Caco-2 (cell line): ENCODE measurements at places on chromosomes 11 and 22.
A peak's percentile ranks its signal among the peaks of the same experiment; 100 is the strongest.

GRCh38 chr11:46755962-46756361 lies 36.9 kb downstream of the F2 start:
- no peak for DNase-seq

DNA sequence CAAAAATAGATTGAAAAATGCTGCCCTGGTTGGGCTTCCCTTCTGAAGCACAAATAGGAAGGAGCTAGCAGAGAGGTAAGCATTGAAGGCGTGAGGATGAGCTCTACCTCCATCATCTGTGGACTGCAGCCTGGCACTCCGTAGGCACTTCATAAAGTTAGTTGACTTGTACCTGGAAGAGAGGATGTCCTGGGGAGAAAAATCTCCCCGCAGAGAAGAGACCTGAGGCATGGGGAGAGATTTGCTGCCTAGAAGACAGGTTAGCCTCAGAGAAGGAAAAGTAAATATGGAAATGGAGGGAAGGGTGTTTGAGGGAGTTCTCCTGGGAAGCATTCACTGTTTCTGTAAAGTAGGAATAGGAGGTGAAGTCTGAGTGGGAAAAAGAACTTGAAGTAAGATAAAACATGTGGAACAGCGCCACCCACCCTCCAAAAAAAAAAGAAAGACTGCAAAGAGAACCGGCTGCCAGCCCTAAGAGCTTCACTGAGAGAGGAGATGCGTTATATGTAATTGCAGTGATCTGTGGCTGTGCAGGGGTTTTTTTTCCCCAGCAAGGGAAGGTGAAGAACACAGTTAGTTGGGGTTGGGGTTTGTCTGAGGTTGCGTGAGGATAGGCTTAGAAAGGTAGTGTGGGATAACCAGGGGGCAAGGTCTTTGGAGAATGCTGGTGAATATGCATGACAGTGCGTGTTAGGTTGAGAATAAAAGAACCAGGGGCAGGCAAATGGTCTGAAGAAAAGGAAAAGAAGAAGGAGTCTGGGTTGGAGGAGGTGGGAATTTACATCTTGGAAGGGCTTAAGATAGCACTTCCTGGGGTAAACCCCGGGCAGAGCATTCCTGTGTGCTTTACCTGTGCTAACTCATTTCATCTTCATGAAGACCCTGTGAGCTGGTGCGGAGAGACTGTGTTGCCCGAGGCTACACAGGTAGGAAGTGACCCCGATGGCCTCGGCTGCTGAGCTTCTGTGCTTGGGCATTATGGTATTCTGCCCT lies 16.0 kb downstream of the TNRC6B start:
- no peak for DNase-seq

GRCh38 chr11:14370496-14370895 lies 11.5 kb upstream of the RRAS2 start:
- no peak for DNase-seq

GRCh38 chr11:34823197-34823596 lies 93.0 kb downstream of the APIP start:
- no peak for DNase-seq

- DNase-seq, result no peak
Observed at GRCh38 chr22:45884201-45885062, 92.5 kb downstream of the WNT7B start.

DNA sequence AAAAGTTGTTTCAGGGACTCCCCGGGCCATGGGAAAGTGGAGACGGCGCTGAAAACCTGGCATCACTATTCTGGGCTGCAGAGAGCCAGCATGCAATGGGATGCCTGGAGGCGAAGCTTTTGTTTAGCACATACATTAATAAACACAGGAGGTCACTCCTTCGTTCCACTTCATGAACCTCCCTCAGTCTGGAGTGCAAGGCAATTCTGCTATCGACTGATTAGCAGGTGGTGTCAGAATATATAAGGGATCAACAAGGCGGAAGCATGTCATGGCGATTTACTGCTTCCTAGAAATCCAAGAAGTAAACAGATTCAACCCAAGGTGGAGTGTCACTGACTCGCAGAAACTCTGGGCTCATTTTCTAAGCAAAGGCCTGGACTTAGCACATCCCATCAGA lies 45.4 kb upstream of the MN1 start:
- DNase-seq, result no peak

- DNase-seq, result no peak
Observed at GRCh38 chr11:78594814-78595213, 20.1 kb upstream of the NARS2 start.

DNA sequence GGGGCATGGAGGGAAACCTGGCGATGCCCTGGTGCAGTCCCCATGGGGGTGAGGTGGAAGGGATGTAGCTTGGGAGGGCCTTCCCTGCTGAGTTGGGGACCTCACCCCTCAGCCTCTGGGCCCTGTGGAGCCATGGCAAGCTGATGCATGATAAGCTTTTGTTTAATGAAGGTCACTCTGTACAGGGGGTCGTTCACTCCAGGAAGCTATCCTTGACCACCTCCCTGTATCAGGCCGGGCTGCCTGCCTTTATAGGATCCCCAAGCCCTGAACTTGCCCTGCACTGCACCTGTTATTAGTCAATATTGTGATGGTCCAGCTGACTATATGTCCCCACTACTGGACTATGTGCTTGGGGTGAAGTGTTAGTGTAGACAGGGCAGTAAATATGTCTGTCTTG lies 49.7 kb upstream of the MYEOV start:
- DNase-seq, result no peak

GRCh38 chr11:122159173-122159721 lies 43.2 kb upstream of the BLID start:
- DNase-seq, result no peak

DNA sequence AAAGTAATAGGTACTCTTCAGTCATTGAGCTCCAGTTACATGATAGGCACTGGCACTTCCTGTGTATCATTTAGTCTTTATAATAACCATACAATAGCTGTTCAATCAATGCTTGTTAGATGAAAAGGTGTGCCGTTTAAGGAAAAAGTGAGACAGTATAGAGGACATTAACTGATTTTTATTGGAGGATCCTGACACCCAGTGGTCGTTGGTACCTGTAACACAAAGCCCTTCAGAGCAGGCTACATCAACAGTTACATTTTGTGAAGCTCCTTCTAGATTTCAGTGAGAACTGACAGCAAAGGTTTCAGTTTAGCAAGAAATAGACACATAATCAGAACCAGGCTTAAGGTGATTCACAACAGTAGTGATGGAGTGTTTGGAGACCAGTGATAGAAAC lies 44.2 kb downstream of the CCDC81 start:
- DNase-seq, result peak; percentile 46

DNA sequence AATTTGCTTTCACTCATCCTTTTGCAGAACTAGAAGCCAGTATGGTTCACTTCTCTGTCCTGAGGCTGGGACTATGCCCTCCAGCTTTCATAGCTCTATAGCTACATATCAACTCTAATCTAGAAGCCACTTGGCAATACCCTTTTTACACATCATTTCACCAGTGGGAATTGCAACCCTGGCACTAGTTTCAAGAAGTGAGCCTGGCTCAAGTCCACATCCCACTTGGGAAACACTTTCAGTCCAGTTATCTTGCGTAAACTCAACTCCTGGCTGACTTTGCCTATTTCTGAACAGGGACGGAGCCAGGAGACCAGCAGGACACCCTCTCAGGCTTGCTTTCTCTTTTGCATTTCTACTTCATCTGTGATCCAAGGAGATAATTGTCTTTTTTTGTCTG lies 19.9 kb upstream of the FAT3 start:
- DNase-seq, result no peak

DNA sequence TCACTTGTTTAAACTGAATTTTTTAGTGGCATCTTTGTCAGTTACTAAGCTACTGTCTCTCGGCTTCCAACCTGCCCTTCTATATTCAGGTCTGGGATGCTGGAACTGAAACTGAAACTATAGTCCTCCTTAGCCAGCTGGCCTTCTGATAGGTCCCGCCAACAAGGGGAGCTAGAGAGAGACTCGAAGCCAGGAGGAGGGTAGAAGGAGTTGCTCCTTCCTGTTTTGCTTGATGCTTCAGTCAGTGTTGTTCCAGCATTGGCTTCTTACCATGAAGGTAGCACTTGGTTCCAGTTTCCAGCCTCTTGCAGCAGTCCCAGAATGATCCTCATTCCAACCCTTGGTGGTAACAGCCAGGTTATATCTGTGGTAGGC lies 32.9 kb upstream of the HORMAD2 start:
- DNase-seq, result no peak

DNA sequence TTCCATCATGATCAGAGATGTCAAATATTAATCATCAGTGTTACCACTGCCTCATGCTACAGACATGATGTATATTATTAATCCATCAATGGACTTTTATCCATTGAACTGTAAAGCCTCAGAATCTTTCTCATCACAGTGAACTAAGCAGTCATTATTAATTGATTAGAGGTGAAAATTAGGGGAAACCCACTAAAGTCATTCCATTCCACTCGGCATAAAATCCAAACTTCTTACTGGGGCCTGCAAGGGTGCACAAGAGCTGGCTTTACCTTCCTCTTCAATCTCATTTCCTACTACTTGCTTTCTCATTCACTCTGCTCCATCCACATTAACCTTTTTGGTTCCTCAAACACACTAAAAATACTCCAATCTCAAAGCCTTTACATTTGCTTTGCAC lies 7.9 kb upstream of the CD44 start:
- no peak for DNase-seq

DNA sequence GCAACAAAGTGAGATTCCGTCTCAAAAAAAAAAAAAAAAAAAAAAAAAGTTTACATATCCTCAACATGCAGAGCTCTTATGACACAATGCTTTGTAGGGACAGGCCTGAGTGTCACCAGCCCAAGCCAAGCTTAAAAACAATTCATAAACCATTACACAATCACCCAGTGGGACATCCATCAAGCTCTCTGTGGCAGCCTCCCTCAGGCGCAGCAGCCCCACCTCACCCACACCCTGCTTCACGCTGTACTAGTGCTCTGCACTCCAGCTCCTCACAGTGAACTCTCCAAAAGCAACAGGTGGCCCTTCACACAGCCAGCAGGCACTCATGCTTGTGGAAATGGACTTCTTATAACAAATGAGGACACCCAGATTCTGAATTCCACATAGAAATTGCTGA lies 3.5 kb upstream of the FOXRED2 start:
- DNase-seq, result no peak

DNA sequence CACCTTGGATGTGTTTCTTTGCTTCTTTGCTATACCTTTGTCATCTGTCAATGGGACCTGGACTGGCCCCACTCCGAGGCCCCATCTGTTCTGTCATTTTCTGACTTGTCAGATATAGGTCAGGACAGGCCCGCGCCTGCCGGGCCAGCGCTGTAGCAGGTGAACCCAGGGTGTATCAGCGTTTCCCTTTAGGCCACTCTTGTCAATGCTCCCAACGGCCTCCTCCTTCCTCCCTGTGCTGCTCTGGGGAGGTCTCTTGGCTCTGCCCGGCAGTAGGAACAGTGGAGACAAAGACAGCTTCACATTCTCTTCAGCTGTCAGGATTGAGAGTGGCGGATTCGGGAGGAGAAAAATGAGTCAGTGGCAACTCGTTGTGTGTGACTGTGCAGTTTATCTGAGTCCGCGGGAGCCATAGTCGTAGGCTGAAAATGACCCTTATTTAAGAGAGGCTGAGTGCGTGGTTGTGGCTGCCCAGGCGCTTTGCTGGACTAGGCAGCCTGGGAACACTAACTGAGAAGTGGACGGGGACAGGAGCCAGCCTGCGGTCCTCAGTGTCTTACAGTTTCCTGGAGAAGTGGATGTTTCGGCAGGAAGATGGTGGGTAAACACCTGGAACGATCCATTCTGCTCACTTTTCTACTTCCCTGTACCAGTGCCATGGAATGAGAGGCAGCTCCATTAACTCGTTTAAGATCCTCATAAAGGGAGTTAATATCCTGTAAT lies 102.3 kb downstream of the PRR5L start:
- DNase-seq, result no peak

- peak; percentile 64 for DNase-seq
Observed at GRCh38 chr11:69644071-69644961, 3.4 kb downstream of the CCND1 start.

DNA sequence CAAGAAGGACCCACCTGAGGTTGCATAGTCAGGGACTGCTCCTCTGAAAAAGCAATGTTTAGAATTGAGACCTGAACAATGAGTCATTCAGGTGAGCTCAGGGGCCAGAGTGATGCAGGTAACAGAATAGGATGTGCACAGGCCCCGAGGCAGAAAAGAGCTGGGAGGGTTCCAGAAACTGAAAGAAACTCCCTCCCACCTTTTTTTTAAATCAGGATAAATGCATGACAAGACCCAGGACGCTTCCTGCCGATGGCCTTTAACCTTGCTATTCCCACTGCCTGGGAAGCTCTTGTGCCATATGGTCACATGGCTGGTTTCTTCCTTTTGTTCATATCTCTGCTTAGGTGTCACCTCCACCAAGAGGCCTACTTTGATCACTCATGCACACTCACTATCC lies 214.2 kb upstream of the ZBED5 start:
- DNase-seq, result no peak

DNA sequence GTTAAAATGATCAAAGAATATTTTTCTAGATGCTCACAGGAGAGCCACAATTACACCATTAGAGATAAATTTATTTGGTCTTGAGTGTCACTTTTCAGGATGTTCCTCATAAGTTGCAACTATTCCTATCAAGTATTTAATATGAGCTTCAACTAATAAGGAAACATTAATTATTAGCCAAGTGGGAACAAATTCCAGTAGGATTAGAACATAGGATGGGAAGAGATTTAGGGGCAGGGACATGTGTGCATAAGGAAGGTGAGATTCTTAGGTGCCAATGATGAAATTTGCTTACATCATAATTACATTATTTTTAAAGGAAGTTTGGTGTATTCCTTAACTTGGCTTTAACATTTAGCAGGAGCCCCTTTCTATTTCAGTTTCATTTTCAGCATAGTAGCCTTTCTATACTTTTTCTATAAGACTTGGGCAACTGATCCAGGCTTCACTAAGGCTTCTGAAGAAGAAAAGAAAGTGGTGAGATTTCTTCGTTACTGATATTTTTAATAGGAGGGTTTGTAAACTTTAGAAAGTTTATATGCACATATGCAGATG lies 38.8 kb downstream of the CSRP3 start:
- no peak for DNase-seq

DNA sequence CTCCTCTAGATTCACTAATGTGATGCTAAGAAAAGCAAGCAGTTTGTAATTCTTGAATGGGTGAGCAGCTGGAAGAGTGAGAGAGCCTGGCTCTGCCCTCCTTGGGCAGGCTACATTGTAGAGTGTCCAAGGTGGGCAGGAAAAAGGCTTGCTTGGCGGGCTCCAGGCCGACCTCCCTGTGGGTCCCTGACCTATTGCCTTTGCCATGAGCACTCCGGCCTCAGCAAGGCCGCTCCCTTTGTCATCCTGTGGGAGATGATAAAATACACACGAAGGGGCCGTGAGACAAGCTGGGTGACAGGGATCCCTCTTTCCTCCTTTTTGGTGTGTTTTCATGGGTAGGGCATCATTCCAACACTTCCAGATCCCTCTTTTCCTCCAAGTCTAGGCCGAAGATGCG lies 41.8 kb downstream of the TIMP3 start:
- DNase-seq, result no peak

DNA sequence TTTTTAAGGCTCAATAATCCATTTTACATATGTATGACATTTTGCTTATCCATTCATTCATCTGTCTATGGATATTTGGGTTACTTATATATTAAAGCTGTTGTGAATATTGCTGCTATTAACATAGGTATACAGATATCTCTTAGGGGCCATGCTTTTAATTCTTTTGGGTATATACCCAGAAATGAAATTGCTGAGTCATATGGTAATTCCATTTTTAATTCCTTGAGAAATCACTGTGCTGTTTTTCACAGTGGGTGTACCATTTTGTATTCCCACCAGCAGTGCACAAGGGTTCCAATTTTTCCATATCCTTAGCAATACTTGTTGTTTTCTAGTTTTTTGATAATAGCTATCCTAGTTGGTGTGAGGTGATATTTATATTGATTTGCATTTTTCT lies 19.0 kb downstream of the PRMT3 start:
- no peak for DNase-seq
